Tibial nerve (tissue), 4 donors: ENCODE measurements at places on chromosomes 12 and 14.

GRCh38 chr12:54858562-54858961 lies 4.2 kb downstream of the MUCL1 start:
- H3K36me3 ChIP-seq: no peaks in the 10 kb centered on the region
- no peaks in the 10 kb centered on the region for H3K4me1 ChIP-seq
- H3K27ac ChIP-seq: no peak overlapping the region
- no peak for DNase-seq
- no peak overlapping the region for H3K4me3 ChIP-seq

GRCh38 chr12:18254081-18254480 lies 7.2 kb upstream of the PIK3C2G start:
- H3K4me3 ChIP-seq: no peak overlapping the region
- DNase-seq: no peak
- no peaks in the 10 kb centered on the region for H3K36me3 ChIP-seq
- H3K27ac ChIP-seq: no peak overlapping the region

- no peak for DNase-seq
- H3K4me1 ChIP-seq: no peaks in the 10 kb centered on the region
- H3K4me3 ChIP-seq: no peak overlapping the region
- H3K36me3 ChIP-seq: no peaks in the 10 kb centered on the region
- no peaks in the 10 kb centered on the region for H3K27me3 ChIP-seq
Observed at GRCh38 chr14:85508863-85509262, 21.1 kb upstream of the FLRT2 start.

GRCh38 chr14:94936401-94936892 lies 166.5 kb upstream of the GSC start:
- no peaks in the 10 kb centered on the region for H3K27me3 ChIP-seq
- H3K4me3 ChIP-seq: peak overlapping the region; percentile 2
- no peaks in the 10 kb centered on the region for H3K36me3 ChIP-seq
- peak; percentile 35 for DNase-seq

GRCh38 chr12:78343657-78344056 lies 513.0 kb downstream of the NAV3 start:
- H3K4me1 ChIP-seq: no peaks in the 10 kb centered on the region
- no peaks in the 10 kb centered on the region for H3K27me3 ChIP-seq
- H3K4me3 ChIP-seq: no peak overlapping the region

DNA sequence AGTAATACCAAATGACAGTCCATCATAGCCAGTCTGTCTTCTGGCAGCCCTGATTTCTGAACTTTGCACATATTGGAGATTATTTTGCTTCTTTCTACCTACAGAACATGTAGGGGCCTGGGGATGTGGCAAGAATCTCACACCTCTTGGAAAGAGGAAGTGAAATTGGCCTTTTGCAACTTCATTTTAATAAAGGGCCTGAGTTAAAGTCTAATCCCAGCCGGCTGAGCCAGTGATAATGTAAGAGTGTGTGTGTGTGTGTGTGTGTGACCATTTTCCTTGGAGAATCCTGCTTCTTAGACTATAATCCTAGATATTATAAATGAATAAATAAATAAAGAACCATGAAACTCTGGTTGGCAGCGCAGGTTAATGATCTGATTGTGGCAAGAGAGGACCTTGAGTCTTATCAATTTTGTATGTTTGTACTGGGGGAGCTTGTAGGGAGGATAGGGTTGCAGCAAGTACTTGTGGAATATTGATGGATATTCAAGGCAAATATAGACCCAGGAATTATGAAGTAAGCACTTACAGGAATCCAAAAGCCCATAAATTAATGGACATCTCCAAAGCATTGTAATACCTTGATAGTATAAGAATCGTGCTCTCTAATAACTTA lies 233.2 kb upstream of the AMIGO2 start:
- no peaks in the 10 kb centered on the region for H3K36me3 ChIP-seq
- H3K4me3 ChIP-seq: no peak overlapping the region
- no peak overlapping the region for H3K27ac ChIP-seq
- H3K27me3 ChIP-seq: no peaks in the 10 kb centered on the region
- no peak for DNase-seq

DNA sequence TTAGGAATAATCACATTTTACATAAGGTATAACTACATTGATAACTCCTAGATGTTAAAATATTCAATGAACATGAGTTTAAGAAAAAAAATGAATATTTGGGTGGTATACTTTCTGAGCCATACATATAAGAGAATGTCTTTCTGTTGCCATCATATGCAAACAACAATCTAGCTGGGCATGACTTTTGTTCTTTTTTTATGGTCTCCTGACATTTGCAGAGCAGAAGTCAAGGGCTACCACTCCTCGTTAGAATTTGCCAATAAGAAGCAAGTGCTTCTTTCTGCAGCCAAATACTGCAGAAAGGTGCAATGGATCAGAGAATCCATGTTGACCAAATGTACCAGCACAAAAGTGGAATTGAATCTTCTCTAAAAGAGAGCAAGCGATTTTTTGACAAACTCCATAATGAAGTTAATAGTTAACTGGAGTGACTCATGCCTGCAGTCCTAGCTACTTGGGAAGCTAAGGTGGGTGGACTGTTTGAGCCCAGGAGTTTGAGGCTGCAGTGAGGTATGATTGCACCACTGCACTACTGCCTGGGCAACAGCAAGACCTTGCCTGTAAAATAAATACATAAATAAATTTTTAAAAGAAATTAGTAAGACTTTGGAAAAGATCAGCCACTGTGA lies 25.5 kb upstream of the CCDC91 start:
- H3K27ac ChIP-seq: no peak overlapping the region
- H3K36me3 ChIP-seq: no peaks in the 10 kb centered on the region
- DNase-seq: no peak
- H3K27me3 ChIP-seq: no peaks in the 10 kb centered on the region
- H3K4me3 ChIP-seq: no peak overlapping the region

- DNase-seq: no peak
- no peaks in the 10 kb centered on the region for H3K4me1 ChIP-seq
- H3K36me3 ChIP-seq: no peaks in the 10 kb centered on the region
- no peak overlapping the region for H3K27ac ChIP-seq
Observed at GRCh38 chr12:118436986-118437385, 60.6 kb downstream of the SUDS3 start.

DNA sequence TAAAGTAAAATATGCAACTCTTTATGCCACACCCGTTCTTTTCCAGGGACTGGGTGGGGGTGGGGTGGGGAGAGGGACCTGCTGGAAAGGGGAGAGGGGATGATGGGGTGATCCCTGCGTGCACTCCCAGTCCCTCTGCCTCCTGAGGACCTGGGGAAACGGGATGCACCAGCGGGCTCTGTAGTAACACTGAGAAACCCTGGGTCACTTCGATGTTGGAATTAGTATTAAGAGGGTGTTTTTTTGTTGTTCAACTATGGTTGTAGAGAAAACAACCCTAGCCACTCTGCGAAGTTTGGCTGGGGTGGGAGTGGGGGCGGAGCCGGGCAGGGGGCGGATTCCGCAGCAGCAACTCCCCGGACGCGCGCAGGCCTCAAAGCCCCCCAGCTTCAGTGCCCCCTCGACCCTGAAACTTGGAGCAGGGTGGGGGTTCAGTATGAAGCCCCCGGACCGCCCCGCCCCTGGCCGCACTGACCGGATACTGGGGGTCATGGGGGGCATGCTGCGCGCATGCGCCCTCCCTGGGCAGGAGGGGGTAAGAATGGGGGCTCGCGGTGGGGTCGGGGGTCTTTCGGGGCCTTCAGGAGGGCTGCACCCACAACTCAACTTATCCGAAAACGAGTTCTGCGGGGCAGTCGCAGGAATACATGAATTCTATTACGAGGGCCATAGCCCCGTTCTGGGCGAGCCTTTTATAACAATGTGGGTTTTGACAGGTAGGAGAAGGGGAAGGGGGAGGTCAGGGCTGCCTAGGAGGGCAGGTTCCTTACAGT lies 1.3 kb upstream of the ARHGEF25 start:
- H3K27ac ChIP-seq: peak overlapping the region; percentile 64
- H3K27me3 ChIP-seq: no peaks in the 10 kb centered on the region
- no peak for DNase-seq
- no peaks in the 10 kb centered on the region for H3K4me1 ChIP-seq
- H3K36me3 ChIP-seq: peaks cover 34% of the 10 kb centered on the region

- no peak overlapping the region for H3K27ac ChIP-seq
- H3K27me3 ChIP-seq: no peaks in the 10 kb centered on the region
- no peak overlapping the region for H3K4me3 ChIP-seq
- H3K36me3 ChIP-seq: no peaks in the 10 kb centered on the region
- no peak for DNase-seq
Observed at GRCh38 chr14:59395672-59396071, 69.5 kb downstream of the GPR135 start.

GRCh38 chr12:58819345-58819744 lies 101.0 kb downstream of the LRIG3 start:
- H3K4me3 ChIP-seq: no peak overlapping the region
- H3K27ac ChIP-seq: no peak overlapping the region
- H3K4me1 ChIP-seq: no peaks in the 10 kb centered on the region
- H3K27me3 ChIP-seq: no peaks in the 10 kb centered on the region

DNA sequence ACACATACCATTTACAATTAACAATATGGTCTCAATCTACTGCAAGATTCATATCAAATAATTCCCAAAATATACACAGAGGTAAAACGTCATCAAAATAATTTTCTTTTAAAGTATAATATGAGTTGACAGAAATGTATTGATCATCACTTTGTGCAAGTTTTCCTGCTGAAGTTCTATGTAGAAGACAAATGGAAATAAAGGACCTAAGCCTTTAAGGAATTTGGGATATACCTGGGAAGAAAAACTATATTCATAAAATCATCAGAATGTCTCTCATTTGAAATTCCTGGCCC lies 61.1 kb upstream of the DAAM1 start:
- no peaks in the 10 kb centered on the region for H3K27me3 ChIP-seq
- DNase-seq: no peak
- H3K36me3 ChIP-seq: no peaks in the 10 kb centered on the region
- no peak overlapping the region for H3K27ac ChIP-seq
- H3K4me1 ChIP-seq: no peaks in the 10 kb centered on the region

DNA sequence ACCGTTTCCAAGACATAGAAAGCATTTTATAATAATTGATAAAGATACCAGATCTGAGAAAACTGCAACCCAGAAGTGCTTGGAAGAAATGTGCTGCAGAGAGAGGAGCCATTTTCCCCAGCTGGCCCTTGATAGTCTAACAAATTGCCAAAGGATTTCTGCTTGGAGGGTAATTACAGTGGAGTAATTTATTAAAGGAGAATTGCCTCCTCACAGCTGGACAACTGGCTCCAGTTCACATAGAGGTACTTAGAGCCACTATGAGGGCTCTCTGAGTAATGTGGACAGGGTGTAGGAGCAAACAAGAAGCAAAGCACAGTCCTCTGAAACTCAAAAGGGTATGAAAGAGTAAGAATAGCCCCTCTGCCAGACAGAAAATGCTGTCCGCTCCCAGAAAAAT lies 335.6 kb downstream of the SYT1 start:
- no peaks in the 10 kb centered on the region for H3K36me3 ChIP-seq
- H3K27me3 ChIP-seq: no peaks in the 10 kb centered on the region
- no peak for DNase-seq
- H3K4me1 ChIP-seq: no peaks in the 10 kb centered on the region

- peaks cover 56% of the 10 kb centered on the region for H3K4me1 ChIP-seq
- no peak for DNase-seq
- no peak overlapping the region for H3K4me3 ChIP-seq
- no peak overlapping the region for H3K27ac ChIP-seq
- H3K27me3 ChIP-seq: no peaks in the 10 kb centered on the region
- peaks cover 6% of the 10 kb centered on the region for H3K36me3 ChIP-seq
Observed at GRCh38 chr12:57813971-57814772, 4.4 kb downstream of the AVIL start.

- no peaks in the 10 kb centered on the region for H3K4me1 ChIP-seq
- H3K4me3 ChIP-seq: no peak overlapping the region
- H3K27me3 ChIP-seq: no peaks in the 10 kb centered on the region
- no peak overlapping the region for H3K27ac ChIP-seq
- no peak for DNase-seq
Observed at GRCh38 chr14:92144708-92145107, 22.9 kb downstream of the CPSF2 start.

GRCh38 chr14:34088914-34089313 lies 138.0 kb upstream of the EGLN3 start:
- H3K36me3 ChIP-seq: no peaks in the 10 kb centered on the region
- H3K27ac ChIP-seq: no peak overlapping the region
- H3K27me3 ChIP-seq: no peaks in the 10 kb centered on the region
- no peak for DNase-seq

GRCh38 chr12:72631926-72632685 lies 359.9 kb downstream of the TRHDE start:
- no peaks in the 10 kb centered on the region for H3K4me1 ChIP-seq
- H3K36me3 ChIP-seq: no peaks in the 10 kb centered on the region
- no peaks in the 10 kb centered on the region for H3K27me3 ChIP-seq
- no peak overlapping the region for H3K4me3 ChIP-seq
- DNase-seq: no peak

- no peaks in the 10 kb centered on the region for H3K4me1 ChIP-seq
- H3K36me3 ChIP-seq: no peaks in the 10 kb centered on the region
- no peak overlapping the region for H3K4me3 ChIP-seq
- no peak overlapping the region for H3K27ac ChIP-seq
- no peak for DNase-seq
Observed at GRCh38 chr12:66071549-66071948, 59.0 kb downstream of the LLPH start.

DNA sequence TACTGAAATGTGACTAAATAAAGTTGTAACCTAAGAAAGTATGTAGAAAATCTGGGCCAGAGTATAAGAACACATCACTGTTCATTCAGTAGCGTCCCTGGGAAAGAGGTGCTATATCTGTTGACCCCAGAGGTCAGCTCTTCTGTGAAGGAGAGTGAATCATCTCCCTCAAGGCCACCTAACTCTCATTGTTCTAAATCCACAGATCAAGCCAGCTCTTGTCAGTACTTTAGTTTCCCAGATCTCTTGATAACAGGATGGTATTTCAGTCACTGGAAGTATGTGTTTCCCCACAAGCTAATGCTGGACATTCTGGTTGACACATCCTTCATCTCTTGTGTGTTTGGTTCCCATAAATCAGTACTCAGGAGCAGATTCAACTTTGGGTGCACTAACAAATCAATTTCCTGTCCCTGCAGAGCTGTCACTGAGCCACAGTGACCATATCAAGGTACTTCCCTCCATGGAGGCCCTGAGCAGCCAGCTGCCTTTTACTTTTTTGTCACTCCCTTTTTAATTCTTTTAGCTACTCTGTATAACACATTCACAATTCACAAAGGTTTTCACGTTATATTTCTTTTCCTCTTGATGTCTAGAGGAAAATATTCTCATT lies 7.8 kb downstream of the KRT1 start:
- H3K36me3 ChIP-seq: no peaks in the 10 kb centered on the region
- H3K4me1 ChIP-seq: no peaks in the 10 kb centered on the region
- no peak overlapping the region for H3K4me3 ChIP-seq

- no peaks in the 10 kb centered on the region for H3K36me3 ChIP-seq
- no peak overlapping the region for H3K27ac ChIP-seq
- H3K4me3 ChIP-seq: no peak overlapping the region
- no peaks in the 10 kb centered on the region for H3K4me1 ChIP-seq
- no peaks in the 10 kb centered on the region for H3K27me3 ChIP-seq
- no peak for DNase-seq
Observed at GRCh38 chr14:24662753-24663152, 28.8 kb upstream of the GZMB start.
